ENCODE measurements at places on chromosomes 5 and 9.

- no peak for DNase-seq
Measured at GRCh38 chr5:3535414-3536211, 60.0 kb upstream of the IRX1 start.

GRCh38 chr5:96094904-96095303 lies 133.3 kb upstream of the ELL2 start:
- no peak for DNase-seq

GRCh38 chr5:120258123-120258522 lies 206.0 kb upstream of the PRR16 start:
- DNase-seq: no peak

- DNase-seq: no peak
Measured at GRCh38 chr9:128497824-128498610, 6.5 kb upstream of the GLE1 start.

DNA sequence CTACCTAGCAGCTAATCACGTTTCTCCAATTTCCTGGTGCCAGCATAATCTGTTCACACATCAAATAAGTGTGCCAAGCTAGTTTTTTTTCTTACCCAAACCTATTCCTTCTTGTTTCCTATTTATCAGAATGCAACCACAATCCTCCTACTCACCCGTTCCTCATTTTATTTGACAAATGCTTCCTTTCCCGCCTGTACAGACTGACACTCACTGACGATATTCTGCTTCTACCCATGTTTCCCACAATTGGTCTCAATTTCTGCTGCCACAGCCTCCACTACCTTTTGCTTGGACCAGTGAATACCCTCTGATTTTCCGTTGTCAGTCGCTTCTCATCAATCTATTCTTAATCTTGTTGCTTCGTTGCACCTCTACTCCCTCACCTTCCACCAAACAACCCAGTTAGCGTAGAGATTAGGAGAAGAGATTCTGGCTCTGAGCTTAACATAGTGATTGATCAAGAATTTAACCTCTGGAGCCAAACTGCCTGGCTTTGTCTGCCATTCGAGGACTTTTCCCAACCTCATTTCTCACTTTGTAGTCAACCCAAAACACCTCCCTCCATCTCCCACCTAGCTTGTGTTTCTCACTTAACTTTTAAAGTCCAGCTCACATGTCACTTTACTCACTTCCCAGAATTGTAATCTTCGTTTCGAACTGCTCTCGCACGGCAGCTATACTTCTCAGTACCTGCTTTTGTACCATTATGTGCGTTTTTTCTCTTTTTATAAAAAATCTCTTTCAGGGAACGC lies 729 bp upstream of the TMEM38B start:
- no peak for DNase-seq

DNA sequence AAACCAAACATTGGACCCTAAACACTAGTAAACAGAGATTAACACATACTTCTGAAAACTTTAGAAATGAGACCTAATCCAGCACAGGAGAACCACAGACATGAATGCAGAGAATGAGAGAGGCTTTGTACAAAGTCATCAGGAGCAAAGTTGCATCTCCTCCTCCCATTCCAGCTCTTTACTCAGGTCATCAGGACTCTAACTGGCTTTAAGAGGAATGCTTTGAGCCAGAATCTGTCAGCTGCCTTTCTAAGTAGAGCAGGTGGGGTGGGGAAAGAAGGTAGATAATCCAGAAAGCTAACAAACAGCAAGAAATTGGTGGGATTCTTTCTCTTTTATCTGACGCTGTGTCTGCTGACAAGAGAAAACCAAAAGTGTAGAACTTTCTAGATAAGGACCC lies 582.7 kb upstream of the DMAC1 start:
- DNase-seq: no peak

DNA sequence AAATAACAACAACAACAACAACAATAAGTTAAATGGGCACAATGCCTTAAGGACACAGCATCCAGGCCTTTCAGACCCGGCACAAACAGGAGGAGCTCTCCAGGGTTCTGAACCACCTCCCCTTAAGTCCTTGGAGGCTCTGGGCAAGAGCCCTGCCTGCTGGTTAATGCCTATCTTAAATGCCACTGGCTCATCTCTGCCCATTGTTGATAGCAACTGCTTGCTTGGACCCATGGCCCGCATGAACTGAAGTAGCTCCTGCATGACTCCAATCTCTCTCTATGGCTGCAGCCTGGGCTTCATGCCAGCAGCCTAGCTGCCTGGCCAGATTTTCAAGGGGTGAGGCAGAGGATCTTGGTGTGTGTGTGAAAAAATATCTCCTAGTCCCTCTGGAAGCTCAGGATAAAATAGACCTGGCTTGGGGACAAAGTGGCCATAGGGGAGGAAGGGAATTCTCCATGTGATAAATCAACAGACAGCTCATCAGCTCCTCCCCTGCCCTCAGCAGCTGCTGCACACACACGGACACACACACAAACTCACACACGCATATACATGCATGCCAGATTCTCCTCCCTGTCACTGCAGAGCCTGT lies 27.4 kb downstream of the FAM219A start:
- no peak for DNase-seq

GRCh38 chr5:132296412-132297016 lies 2.3 kb downstream of the SLC22A4 start:
- DNase-seq: no peak

DNA sequence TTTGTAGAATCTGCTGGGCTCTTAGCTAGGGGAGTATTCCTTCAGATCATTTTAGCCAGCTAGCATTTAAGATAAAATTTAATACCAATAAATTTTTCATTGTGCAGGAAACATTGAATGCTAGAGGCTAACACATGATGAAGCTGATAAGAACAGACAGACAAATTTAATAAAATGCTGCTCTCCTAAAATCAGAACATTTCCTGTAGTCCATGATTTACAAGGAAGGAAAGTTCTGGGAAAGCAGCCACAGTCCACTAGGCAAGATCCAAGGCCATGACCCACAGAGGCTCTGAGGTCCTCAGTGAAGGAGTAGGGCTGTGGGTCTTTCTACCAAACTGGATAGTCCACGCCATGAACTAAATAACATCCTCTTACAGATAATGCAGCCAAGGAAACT lies 253.0 kb downstream of the ICE1 start:
- no peak for DNase-seq

DNA sequence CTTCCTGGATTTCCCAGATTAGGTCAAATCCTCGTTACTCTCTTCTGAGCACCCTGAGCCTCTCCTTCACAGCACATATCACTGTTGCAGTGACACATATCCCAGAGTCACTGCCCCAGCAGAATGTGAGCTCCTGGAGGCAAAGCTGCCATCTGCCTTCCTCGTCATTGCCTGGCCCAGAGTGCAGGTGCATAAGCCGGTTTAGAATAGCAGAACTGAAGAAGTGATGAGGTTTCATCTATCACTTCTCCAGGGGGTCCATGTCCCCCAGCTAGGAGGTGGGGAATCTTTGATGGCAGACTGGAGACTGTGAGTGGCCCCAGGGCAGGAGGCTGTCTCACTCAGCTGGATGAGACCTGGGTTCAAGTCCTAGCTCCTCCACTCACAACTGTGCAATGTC lies 25.8 kb downstream of the NIPAL4 start:
- DNase-seq: no peak

DNA sequence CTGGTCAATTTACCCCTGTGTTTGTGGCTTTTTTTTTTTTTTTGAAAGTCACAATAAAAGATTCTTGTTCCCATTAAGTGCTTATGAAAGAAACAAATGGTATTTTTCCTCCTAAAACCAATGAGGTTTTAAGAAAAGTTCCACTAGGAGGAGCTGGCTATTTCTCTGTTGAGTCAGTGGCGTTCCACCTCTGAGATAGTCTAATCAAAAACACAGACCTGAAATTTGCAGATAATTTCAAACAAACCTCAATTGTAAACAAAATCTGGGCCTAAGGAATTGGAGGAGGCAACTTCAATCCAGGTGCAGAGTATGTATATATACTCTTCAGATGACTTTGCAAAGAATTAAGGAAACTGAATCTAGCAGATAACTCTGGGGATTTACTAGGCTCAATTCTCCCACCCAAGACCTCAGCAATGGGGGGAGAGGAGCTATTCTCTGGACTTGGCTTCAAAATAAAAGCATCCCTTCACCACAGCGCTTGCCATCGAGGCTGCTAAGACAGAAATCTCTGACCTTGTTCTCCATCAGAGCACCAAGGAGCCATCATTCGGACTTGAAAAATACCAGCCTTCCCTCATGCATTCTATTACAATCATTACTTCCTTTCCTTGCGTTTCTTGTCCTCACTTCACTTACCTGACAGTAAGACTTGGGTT lies 52.4 kb downstream of the FANCC start:
- no peak for DNase-seq

DNA sequence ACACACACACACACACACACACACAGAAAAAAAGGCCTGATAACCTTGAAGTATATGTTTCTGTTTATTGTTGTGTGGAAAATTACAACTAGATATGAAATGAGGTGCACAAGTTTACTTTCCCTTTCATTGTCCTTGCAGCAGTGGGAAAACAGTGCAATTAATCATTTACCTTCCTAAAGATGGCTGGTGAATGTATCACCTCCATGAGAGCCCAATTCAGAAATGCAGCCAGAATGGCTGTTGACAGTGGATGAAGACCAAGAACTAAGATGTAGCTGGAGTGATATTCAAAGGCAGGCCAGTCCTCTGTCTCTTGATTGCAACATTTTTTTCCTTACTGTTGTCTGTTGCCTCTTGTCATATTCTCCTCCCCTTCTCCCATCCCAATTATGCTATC lies 49.6 kb upstream of the EIF4EBP3 start:
- DNase-seq: no peak

DNA sequence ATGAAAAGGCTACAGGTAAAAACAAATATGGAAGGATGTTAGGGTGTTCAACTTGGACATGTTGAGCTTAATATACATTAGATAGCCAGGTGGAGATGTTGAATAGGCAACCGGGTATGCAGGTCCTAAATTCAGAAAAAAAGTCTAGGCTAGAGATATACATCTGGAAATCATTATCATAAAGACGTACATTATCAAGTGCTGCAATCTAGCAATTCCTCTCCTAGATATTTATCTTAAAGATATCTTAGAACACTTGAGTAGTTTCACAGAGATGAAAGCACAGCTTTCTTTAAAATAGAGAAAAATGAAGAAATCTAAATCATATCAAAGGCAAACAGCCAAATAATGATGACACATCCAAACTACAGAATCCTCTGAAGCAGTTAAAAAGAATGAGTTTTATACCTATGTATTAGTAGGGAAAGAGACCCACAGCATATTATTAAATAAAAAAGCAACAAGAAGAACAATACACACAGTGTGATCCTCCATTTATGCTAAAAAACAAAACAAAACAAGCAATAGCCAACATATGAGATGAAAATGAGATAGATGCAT lies 3.8 kb downstream of the NUDCD2 start:
- no peak for DNase-seq

DNA sequence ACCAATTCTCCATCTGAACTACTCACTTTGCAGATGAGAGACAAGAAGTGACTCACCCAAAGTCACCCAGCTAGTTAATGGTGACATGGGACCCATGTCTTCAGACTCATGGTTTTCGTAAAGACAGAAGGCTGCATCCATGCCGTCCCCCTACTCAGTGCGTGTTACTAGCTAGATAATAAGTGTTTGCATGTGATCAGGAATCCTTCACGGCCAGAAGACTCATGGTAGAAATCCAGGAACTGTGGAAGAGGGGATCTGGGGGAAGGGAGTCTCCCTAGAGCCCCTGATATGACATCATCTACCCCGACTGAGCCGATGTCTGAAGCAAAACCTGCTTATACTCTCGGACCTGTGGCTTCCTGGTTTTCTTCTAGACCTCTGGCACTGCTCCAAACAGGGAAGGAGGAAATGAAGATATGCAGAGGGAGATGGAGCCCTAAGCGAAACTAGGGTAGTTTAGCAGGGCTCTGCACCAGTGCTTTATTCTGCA lies 3.3 kb downstream of the RNF183 start:
- DNase-seq: no peak

- DNase-seq: no peak
Measured at GRCh38 chr5:125113328-125113727, 366.9 kb upstream of the ZNF608 start.

GRCh38 chr5:79936646-79937216 lies 54.3 kb downstream of the MTX3 start:
- no peak for DNase-seq

DNA sequence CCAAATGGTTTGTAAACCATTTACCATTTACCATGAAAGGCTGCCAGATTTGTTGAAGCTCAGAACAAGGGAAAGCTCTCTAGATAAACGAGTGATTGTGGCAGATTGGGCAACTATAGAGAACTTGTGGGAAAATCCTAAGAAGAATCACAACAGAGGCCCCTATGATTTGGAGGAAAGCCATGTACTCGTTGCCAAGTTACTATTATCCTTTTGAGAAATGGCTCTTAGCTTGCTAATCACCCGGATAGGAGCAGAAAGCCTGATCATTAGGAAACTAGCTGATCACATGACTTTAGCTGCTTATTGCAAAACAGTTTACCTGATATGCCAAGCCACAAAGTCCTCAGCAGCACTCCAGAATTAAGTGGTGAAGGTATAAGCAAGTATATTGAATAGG lies 23.5 kb upstream of the ATG10 start:
- DNase-seq: no peak

- no peak for DNase-seq
Measured at GRCh38 chr5:31477516-31477915, 54.4 kb downstream of the DROSHA start.

GRCh38 chr5:12141496-12141895 lies 237.2 kb upstream of the CTNND2 start:
- DNase-seq: no peak

- DNase-seq: no peak
Measured at GRCh38 chr5:92864591-92864990, 716.4 kb downstream of the NR2F1-AS1 start.

- no peak for DNase-seq
Measured at GRCh38 chr9:20225826-20226225, 396.5 kb downstream of the MLLT3 start.

DNA sequence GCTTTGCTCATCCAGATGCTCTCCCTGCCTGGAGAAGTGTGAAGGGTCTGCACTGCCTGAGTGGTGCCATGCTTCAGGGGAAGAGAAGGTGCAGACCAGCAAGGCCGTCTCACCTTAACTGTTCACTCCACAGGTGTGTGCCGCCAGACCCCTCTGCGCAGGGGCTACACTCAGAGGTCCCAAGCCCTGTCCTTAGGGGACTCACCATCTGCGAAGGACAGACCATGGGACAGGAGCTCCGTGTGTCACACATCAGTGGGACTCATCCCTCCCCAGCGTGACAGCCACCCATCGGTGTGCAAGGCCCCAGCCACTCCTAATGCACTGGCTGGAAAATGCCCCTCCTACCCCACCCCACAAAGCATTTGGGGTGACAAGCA lies 142.9 kb downstream of the OLFM1 start:
- DNase-seq: no peak

GRCh38 chr5:172746725-172747124 lies 24.3 kb downstream of the DUSP1 start:
- no peak for DNase-seq

- DNase-seq: no peak
Measured at GRCh38 chr9:79026316-79026715, 545.4 kb upstream of the TLE4 start.

GRCh38 chr9:76605321-76605900 lies 146.4 kb downstream of the GCNT1 start:
- no peak for DNase-seq
